ENCODE measurements at places on chromosomes 5 and 9.

GRCh38 chr5:154683101-154683880, 71.9 kb upstream of the LARP1 start:
- no peak for DNase-seq

GRCh38 chr5:107554776-107555424, 115.8 kb downstream of the EFNA5 start:
- DNase-seq = no peak

DNA sequence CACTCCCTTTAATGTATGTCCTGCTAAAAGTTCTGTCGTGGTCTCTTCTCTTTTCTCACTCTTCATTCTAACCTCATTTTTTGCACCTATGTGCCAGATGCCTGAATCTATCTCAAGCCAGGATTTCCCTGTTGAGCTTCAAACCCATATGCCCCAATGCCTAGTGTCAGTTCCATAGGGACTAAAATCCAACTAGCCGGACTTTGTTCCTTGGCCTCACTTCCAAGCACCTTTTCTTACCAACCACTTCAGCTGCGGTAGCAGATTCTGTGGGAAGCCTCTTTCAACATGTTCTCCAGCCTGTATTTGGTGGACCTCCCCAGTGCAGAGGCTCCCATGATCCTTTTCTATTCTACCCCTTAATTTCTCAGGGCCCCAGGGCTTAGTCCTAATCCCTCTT, 17.5 kb downstream of the C9orf57 start:
- DNase-seq = no peak

DNA sequence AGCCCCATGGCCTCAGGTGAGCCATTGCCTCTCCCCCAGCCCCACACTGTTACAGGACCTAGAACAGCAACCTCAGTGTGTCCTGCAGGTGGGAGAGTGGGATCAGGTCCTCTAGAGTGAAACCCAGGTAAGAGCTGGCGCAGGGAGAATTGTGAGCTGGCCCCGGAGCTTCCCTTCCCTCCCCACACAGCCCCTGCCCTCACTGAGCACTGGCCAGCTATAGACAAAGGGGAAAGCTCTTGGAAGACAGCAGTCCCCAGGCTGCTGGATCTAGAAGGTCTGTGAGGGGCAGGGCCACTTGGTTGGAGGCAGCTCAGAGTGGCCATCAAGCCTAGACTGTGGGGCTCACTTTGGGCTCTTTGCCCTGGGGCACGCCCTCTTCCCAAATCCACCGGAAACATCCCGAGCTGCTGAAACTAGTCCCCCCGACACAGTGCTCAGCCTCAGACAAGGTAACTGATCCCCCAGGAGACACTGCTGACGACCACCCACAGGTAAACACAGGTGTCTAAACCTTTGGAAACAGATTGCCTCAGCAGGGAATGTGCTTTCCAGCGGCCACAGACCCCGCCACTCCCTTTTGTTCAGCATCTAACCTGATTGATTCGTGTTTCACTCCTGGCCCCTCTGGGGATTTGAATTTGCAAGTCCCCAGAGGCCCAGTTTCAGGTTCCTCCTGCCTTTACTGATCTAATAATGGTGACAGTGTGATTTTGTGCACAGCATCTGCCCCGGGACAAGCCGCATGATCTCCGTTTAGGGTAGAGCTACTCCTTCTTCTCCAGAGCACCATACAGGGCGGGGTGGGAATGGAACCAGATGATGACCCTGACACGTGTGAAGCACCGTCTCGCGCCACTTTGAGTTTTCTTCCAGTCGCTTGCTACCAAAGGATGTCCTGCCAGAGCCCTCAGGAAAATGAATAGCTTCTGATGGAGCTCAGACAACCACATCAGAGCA, 42.2 kb upstream of the ADAMTS2 start:
- DNase-seq = no peak

DNA sequence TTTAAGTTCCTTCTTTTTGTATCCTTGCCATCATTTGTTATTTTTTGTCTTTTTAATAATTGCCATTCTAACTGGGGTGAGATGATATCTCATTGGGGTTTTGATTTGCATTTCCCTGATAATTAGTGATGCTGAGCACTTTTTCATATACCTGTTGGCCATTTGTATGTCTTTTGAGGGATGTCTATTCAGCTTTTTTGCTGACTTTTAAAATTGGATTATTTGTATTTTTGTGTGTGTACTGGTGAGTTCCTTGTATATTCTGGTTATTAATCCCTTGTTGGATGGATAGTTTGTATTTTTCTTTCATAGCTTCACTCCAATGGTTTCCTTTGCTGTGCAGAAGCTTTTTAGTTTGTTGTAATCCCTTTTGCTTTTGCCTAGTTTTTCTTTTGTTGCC, 19.1 kb downstream of the RCL1 start:
- DNase-seq = no peak

DNA sequence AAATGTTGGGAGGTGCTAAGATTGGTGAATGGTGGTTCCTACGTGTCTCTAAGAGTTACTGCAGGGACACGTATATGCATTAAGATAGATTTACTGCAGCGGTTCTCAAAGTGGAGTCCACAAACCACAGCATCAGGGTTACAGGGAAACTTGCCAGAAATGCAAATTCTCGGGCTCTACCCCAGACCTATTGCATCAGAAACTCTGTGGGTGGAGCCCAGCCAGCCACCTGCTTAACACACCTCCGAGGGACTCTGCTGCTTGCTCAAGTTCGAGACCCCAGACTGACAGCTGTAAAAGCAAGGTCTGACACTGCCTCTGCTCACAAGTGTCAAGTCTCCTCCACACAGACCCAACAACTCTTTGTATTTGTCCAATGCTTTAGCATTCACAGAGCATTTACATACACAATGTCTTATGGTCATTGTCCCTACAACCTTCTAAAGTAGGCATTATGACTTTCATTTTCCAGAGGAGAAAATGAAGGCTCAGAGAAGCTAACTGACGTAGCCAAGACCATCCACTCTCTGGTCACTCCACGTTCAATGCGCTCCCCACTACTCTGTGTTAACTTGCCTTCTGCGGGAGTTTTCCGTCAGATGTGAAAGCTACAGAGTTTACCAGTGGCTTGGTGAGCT, 48.8 kb downstream of the HSD17B3 start:
- DNase-seq = no peak

- DNase-seq = no peak
Observed at GRCh38 chr5:80919678-80920196, 40.4 kb upstream of the RASGRF2 start.

- DNase-seq = no peak
Observed at GRCh38 chr5:37786416-37786815, 53.4 kb downstream of the GDNF start.

DNA sequence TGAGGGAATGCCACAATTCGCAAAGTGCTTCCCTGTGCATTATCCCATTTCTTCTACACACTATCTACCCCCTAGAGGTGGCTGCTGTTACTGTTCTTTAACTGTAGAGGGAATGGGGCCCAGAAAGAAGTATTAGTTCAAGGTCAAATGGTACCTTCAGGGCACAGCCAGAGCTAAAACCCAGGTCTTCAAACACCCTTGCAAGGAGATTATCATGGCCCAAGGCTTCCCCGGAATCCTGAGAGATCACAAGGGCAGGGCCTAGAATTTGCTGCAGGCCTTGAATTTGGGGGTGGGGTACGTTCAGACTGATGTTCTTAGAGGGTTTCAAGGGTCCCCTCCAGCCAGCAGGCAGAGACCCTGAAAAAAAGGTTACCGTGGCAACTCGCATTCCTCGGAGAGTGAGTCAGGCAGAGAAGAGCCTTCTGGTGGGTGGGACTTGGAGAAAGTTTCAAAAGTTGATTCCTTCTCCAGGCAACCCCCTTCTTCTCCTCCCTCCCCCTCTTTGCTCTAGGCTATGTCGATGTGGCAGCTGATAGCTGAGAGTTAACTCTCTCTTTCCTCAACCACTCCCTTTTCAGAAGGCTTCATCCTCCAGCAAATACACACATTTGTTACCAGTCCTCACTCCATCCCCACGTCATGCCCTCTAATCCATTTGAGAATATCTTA, 1.9 kb downstream of the SPARC start:
- DNase-seq = peak; percentile 97

GRCh38 chr5:122713041-122713440, 61.8 kb upstream of the SNX2 start:
- peak; percentile 67 for DNase-seq

DNA sequence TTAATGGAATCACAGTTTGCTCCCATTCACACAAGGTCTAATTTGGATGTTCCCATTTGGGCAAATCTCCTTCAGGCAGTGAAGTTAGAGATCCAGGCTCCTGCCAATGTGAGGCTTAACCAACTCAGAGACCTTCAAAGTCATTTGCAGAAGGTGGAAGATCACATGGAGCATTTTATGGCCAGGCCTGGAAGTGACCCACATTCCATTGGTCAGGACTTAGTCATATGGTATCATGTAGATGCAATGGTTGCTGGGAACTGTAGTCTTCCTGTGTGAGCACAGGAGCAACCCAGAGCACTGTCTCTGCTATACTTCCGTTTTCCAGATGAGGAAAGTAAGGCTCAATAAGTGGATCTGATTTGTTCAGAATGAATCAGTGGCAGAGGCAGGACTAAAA, 292.7 kb upstream of the SMARCA2 start:
- no peak for DNase-seq

- peak; percentile 72 for DNase-seq
Observed at GRCh38 chr5:32810804-32811203, 99.7 kb downstream of the NPR3 start.

- no peak for DNase-seq
Observed at GRCh38 chr5:121572061-121572460, 279.6 kb upstream of the FTMT start.

All from cardiac fibroblast (primary cell).